Sigmoid colon (tissue), 7 donors: ENCODE measurements at places on chromosomes 7 and 10. TPM values are rescaled to one million over a fixed set of nuclear protein-coding genes. Genes with fewer than 3 reads are reported as not detected.

The TCERG1L gene
- total RNA-seq = under 0.01 TPM

The FRMPD2 gene
- not detected for total RNA-seq

The KIF20B gene
- 2.9 TPM for total RNA-seq

The HMX2 gene
- total RNA-seq = 0.36 TPM

The SPDYE2B gene
- not detected for total RNA-seq

The PLEKHA1 gene
- total RNA-seq = 34.1 TPM

The NKX6-2 gene
- not detected for total RNA-seq

The MALRD1 gene
- 2.1 TPM for total RNA-seq

The NKX1-2 gene
- not detected for total RNA-seq

The TSPAN14 gene
- total RNA-seq = 29.9 TPM

The PPP1R17 gene
- total RNA-seq = not detected

The ATOH7 gene
- not detected for total RNA-seq

The SDK1 gene
- total RNA-seq = 13.7 TPM

The LRRC61 gene
- total RNA-seq = 11.2 TPM

The OPALIN gene
- not detected for total RNA-seq

The PRXL2A gene
- total RNA-seq = 48.7 TPM

The CPEB3 gene
- total RNA-seq = 6.6 TPM

The MINDY4 gene
- total RNA-seq = 22.0 TPM

The PALD1 gene
- total RNA-seq = 17.2 TPM

The SH2D4B gene
- 0.33 TPM for total RNA-seq

The PRPS1L1 gene
- total RNA-seq = not detected

The CCDC136 gene
- 23.5 TPM for total RNA-seq

The BCCIP gene
- 54.9 TPM for total RNA-seq

The DENND2A gene
- total RNA-seq = 38.8 TPM

The TAS2R5 gene
- total RNA-seq = 1.8 TPM

The STK31 gene
- not detected for total RNA-seq

The CALML3 gene
- total RNA-seq = not detected

The CTAGE15 gene
- not detected for total RNA-seq

The NXPH1 gene
- not detected for total RNA-seq

The TMEM270 gene
- total RNA-seq = not detected

The WIPF3 gene
- total RNA-seq = 0.66 TPM

The STEAP1B gene
- total RNA-seq = not detected
